ENCODE measurements at places on chromosomes 5 and 9. TPM values are rescaled to one million over a fixed set of nuclear protein-coding genes. Genes with fewer than 3 reads are reported as not detected.

GRCh38 chr9:35557320-35557719, 47.7 kb upstream of the TESK1 start:
- DNase-seq: no peak

DNA sequence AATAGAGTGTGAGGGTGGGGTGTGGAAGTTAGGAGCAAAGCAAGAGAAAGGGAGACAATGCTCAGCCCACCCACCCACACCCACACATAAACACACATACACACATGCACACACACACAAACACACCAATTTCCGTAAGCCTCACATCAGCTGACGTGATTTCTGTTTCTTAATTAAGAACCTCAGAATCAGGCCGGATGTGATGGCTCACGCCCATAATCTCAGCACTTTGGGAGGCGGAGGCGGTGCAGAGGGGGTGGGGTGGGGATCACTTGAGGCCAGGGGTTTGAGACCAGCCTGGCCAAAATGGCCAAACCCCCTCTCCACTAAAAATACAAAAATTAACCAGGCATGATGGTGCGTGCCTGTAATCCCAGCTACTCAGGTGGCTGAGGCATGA, 26.4 kb upstream of the PIK3R1 start:
- no peak for DNase-seq

GRCh38 chr5:112555691-112556090, 136.6 kb upstream of the EPB41L4A start:
- DNase-seq: peak; percentile 71

Gene TAF1L
- total RNA-seq: not detected

GRCh38 chr5:111461934-111462333, 50.4 kb downstream of the STARD4 start:
- DNase-seq: no peak

- no peak for DNase-seq
Observed at GRCh38 chr5:23459214-23459613, 48.2 kb upstream of the PRDM9 start.

- peak; percentile 62 for DNase-seq
Observed at GRCh38 chr9:3498691-3499090, 27.1 kb downstream of the RFX3 start.

GRCh38 chr9:37100327-37100726, 20.0 kb upstream of the ZCCHC7 start:
- no peak for DNase-seq

Gene PDE6A
- total RNA-seq: not detected

DNA sequence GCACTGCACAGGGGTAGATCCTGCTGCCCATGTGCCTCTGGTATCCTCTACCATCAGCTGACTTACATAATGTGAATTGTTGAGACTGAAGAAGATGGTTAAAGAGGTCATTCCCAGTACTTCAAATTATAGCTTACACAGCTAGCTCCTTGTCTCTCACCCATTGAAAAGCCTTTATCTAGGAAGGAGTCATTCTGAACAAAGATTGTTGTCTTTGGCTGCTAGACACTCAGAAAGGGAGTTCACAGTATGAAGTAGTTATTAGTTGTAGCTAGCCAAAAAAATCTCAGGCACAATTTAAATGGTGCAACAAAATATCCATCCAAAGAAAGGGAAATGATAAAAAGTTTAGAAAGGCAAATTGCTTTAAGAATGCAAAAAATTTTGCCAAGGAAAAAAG, 102.0 kb upstream of the NREP start:
- DNase-seq: no peak

DNA sequence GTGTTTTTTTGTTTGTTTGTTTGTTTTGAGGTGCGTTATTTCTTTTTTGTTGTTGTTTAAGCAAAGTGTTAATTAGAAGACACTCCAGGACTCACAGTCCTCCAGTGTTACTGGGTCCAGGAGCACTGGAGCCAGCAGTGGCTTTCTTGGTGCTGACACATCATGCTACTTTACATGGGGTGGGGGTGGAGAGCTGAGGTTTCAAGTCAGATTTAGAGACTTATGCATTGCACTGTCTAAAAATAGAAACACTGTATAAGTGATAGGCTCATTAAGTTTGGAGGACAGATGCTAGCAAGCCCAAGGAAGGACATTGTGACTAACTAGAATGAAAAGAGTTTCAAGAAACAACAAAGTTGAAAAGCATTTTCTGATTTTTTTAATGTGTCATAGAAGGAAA, 2209.2 kb downstream of the MAT2B start:
- no peak for DNase-seq

DNA sequence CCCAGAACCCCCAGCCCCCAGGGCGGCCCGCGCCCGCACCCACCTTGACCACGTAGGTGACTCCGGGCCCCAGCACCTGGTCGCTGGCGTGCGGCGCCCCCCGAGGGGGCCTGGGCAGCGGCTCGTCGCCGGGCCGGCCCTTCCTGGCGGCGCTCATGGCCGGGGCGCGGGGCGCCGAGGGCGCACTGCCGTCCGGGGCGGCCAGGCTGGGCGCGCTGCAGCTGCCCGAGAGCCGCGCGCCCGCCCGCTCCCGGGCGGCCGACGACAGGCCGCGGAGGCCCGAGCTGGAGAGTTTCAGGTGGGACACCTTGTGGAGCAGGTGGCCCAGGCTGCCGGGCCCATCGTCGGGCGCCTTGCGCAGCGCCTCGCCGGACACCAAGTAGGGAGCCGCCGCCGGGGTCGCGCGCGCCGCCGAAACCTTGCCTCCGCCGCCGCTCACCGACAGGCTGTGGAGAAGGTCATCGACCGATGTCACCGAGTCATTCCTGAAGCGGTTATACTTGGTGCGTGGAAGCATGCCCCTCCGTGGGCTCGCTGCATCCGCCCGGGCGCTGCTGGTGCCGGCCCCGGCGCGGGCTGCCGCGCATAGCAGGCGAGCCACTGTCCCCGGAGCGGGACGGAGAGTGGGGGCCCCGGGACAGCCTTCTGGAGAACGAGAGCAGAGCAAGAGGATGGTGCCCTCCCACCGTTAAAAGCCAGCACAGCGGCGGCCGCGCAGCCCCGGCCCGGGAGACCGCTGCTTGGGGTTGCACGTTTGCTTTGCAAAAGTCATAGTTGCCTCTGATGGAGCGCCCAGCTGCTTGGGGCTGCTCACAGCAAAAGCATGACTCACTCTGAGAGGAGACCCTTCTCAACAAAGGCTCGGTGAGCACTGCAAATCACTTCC, at the start of gene SHC3:
TSS of gene SHC3 (minus strand) at position 875 of the 886 bp plus-strand sequence. CDS start at position 517, 358 bp downstream.
- no peak for DNase-seq

DNA sequence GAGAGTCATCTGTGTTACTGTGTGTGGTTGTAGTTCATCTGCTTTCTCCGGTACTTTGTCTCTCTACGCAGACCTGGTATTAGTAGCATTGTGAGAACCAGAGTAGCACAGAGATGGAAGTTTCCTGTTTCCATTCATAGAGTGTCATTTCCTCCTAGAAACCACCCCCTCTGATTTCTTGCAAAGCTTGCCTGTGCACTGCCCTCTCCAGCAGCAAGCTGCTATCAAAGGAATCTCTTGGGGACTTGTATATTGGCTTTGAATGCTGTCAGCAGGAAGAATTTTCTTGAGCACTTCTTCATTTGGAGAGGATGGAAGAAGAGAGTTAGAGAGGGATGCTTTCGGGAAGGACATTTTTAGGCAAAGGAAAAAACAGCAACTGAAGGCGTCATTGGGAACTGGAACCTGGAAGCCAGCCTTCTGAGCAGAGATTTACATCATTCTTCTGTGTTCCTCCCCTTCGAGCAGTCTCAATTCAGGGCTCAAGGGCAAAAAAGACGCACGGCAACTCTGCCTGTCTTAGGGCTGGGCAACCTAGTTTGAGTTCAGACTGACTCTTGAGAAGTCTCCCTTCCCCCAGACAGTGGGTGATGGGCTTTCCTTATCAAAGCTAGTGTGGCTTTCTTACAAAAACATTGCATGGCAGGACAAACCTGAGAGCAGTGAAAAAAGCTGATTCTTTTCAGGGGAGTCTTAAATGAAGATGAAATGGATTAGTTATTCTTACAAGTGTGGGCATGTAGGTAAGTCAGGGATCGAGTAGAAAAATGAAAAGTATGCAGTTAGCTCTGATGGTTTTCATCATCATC, 226.3 kb downstream of the AOPEP start:
- no peak for DNase-seq

DNA sequence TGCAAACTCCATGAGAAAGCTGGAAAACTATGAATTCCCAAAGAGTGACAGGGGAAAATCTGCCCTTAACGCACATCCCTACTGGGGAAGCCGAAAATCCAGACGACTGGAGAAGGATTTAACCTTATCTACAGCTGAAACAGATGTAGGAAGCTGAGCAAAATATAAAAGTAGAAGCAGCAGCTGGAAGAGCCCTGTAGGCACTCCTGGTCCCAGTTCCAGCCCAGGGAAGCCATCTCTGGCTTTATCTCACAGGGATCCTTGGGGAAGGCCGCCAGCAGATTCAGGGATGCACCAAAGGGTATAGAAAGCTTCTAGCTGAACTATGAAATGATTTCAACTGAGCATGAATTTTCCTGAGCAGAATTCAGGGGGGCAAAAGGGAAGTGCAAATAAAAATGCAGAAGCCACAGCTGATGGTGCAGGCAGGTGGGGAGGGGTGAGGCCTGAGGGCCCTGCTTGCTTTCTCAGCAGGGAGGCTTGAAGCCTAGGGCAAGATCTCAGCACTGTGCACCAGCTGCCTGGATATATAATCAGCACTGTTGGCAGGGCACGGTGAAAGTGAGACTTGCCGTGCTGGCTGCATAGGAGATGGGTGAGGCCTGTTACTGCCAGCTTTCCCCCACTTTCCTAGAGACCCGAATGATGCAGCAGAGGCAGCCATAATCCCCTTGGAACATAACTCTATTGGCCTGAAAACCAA, 2019.5 kb upstream of the NUDT12 start:
- no peak for DNase-seq

GRCh38 chr9:92223758-92224157, 69.7 kb downstream of the IARS1 start:
- DNase-seq: no peak

DNA sequence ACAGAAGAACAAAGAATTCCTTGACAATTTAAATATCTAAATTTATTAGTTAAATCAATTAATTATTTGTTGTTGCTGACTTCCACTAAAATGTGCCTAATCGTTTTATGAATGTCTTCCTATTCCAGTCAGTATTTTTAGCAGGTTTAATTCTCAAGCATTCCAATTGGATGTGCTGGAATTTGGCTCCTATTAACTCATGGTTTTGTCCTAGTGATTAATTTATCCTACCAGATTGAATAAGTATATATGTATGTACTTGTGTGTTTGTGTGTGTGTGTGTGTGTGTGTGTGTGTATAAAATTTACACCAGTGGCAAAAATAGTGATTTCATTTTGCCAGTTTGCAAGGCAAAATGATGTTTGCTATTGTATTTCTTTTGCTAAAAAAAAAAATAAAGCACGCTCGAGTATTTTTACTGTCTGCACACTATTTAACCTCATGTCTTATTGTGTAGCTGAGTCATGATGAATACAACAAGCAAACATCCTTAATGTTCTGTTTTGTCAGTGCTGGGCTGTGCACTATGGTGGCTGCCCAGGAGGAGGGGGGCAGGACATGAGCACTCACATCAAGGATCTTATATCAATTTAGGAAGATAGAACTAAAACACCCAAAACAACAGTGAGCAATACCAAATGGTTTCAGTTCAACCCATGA, 375.5 kb downstream of the PDE4D start:
- peak; percentile 72 for DNase-seq

- DNase-seq: no peak
Observed at GRCh38 chr5:95385334-95385733, 5.8 kb upstream of the FAM81B start.

Gene GPRIN1
- total RNA-seq: 2.8 TPM

Gene RORB
- not detected for total RNA-seq

Gene RANBP17
- 4.1 TPM for total RNA-seq

Gene QRFP
- total RNA-seq: not detected

All from HFFc6 (cell line).